ENCODE measurements at places on chromosomes 7 and 10.

- no peak for DNase-seq
These were observed 9.2 kb downstream of the BNIP3 start for GRCh38 chr10:131972474-131973071.

- no peak for DNase-seq
These were observed 36.8 kb upstream of the CDC14C start for GRCh38 chr7:48887500-48887899.

- DNase-seq, result peak; percentile 86
These were observed 75.2 kb downstream of the PARD3 start for GRCh38 chr10:34739915-34740314.

DNA sequence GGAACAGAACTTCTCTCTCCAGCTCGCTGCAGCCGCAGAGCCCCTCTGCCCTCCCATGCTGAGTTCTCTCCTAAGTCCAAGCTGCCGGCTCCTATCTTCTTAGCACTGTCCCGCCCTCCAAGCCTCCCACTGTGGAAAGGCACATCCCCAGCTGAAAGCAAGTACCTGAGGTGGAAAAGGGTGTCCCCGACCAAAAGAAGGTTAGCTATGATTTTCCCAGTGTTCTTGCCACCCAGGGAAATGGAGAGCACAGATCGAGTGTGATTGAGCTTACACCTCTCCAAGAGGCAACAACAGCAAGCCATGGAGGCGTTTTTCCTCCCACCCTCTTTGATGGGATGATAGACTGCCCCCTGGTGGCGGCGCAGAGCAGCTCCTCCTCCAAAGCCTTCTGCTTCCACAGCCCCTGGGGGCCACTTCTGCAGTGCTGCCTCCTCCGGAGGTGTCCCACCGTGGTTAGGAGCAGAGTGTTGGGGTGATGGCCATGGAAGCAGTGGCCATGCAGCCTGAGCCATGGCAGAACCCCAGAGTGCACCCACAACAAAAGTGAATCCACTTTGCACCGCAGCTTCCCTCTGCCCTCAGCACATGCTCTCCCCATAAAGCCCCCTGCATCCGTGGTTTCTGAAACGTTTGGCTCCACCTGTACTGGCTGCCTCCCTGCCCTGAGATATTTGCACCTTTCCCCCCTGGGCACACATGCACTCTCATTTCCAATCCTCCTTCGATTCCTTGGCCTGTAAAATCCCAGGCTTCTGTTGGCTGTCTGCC is 143.1 kb upstream of the STK17A start:
- no peak for DNase-seq

GRCh38 chr7:20539201-20539600 is 76.3 kb upstream of the ABCB5 start:
- DNase-seq, result no peak

DNA sequence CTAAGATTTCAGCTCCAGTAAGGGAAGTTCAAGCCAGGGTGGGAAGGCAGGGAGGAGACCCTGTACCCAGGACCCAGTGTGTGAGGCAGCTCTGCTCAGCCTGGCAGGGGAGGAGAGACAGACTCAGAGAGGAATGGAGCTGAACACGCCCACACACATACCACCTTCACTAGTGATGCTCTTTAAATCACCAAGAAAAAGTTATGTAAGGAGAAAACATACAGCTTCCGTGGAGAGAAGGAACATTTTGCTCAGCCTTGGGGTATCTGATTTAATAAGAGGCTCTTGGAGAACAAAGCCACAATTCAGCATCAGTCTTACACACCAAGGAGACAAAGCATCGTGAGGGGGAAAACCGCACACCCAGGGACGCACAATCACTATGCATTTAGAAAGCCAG is 62.9 kb downstream of the PRKAG2 start:
- no peak for DNase-seq

DNA sequence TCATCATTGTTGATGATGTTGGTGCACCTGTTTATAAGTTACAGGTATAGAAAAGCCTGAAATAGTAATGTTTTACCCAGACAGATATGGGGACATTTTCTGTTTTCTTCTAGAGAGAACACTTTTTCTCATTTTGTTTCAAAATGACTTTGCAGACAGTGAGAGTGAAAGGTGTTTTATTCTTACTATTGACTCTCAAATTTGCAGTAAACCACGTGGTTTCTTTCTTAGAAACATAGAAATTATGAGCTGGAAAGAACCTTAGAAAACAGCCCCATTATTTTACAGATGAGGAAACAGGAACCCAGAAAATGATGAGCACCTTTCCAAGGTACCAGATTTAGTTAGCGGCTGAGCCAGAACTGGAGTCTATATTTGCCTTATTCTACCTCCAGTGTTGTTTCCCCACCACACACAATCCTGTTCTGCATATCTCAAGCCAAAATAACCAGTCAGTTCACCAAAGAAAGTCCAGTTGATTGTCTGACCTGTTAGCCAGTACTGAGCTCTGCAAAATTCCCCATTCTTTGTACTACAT is 138.9 kb upstream of the AHR start:
- DNase-seq, result no peak

DNA sequence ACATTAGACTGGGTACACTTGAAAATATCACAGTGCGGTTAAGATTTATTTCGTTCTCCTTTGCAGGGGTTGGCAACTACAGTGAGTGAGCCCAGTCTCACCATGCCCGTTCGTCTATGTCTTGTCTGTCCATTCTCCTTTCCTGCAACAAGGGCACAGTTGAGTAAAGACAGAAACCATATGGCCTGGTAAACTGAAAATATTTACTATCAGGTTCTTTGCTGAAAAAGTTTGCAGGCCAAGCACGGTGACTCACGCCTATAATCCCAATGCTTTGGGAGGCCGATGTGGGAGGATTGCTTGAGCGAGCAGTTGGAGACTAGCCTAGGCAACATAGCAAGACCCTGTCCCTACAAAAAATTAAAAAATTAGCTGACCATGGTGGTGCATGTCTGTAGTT is 11.4 kb upstream of the KCTD7 start:
- DNase-seq, result no peak

DNA sequence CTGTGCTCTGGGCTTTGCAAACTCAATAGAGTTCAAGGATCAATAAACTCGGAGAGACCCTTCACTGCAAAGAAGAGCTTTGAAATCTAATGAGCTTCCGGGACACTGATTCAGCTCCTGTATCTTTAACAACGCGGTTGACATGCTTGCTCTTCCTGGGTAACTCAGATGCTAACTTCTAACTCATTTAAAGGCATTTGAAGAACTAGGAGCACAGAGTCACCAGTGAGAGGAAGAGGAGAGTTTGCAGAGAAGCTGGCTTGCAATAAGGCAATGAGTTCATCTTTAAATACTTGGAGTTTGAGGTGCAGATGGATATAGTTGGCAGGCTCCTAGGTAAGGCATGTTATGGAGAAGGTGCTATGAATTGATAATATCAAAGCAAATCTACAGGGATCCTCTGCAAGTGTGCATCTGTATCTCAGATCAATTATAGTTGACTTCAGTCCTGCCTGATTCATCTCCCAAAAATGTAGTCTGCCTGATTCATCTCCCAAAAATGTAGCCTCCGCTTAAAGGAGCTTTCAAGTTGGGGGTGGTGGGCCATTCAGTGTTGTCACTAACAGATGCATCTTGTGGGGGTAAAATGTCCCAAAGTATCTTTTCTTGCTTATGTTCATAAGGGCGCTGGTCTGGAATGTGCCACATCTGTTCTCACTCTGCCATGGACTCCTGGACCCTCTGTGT is 182.5 kb upstream of the PRSS58 start:
- no peak for DNase-seq

DNA sequence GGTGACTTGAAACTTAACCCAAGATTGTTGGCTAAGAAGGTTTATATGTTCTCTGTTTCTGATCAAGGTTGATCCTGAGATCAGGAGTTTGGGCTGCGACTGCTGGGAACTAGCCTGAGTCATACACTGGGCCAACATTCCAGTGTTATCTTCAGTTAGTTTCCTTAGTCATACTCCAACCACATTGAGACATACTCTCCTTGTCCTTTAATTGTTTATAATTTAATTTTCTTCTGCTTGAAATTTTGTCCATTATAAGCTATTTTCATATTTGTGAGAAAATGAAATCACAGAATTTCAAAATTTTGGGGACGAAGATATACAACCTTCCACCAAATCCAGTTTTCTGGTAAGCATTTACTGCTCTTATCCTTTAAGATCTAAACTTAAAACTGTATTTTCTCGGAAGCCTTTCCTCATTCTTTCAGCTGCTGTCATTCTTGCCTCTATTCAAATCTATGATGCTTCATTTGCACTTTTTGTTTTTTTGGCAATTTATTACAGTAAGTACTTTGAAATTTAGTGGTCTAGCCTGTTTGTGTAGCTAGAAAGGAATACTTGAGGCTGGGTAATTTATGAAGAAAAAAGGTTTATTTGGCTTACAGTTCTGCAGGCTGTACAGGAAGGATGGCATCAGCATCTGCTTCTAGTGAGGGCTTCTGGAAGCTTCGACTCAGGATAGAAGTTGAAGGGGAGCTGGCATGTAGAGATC is 63.4 kb upstream of the POT1 start:
- no peak for DNase-seq

DNA sequence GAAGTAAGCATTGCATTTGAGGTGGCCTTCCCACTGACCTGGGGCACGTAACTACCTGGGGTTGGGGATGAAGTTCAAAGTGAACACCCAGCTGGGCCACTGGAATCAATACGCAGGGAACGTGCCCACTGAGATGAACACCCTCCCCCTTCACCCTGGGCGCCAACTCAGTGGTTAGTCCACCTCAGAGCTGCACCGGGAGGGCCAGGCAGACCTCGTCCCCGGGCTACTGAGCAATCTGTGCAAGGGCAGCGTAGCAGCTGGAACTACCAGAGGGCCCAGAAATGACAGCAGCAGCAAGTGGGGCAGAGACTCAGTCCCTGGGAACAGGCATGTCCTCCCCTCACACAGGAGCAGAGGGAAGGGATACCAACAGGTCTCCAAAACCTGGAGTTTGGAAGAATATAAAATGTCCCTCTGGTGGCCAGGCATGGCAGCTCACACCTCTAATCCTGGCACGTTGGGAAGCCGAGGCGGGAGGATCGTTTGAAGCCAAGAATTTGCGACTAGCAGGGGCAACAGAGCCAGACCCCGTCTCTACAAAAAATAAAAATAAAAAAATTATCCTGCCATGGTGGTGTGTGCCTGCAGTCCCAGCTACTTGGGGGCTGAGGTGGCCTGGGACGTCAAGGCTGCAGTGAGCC is 143.9 kb downstream of the SH3PXD2A start:
- DNase-seq, result no peak

- no peak for DNase-seq
These were observed 105.7 kb upstream of the SEC61G start for GRCh38 chr7:54864663-54865062.
